ENCODE measurements at places on chromosomes 16 and 17. TPM values are rescaled to one million over a fixed set of nuclear protein-coding genes. Genes with fewer than 3 reads are reported as not detected.

GRCh38 chr17:66677201-66677981 lies 157.5 kb upstream of the CACNG5 start:
- H3K27me3 ChIP-seq, result no peaks in the 10 kb centered on the region
- no peak for DNase-seq
- no peak overlapping the region for H3K4me3 ChIP-seq
- peak overlapping the region; percentile 94 for H3K27ac ChIP-seq
- H3K4me1 ChIP-seq, result peaks cover 9% of the 10 kb centered on the region
- no peaks in the 10 kb centered on the region for H3K36me3 ChIP-seq

DNA sequence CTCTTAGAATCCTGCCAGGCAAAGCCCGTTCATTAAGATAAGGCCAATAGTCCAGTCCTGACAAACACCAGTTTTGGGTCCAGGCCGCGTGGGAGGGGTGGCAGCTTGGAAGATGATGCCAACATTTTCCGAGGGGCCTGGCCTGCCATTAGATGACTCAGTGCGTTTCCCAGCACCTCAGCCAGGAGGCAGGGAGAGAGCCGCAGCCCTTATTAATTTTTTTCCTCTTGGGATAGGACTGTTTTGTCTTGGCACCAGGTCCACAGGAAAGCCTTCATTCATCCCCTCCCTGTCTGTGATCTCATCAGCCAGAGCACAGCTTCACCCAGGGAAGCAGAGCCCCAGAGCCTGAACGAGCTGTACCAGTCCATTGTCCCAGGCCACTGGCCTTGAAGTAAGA lies 4.7 kb upstream of the NDEL1 start:
- no peaks in the 10 kb centered on the region for H3K4me1 ChIP-seq
- H3K4me3 ChIP-seq, result no peak overlapping the region
- no peak for DNase-seq
- H3K27ac ChIP-seq, result no peak overlapping the region
- no peaks in the 10 kb centered on the region for H3K36me3 ChIP-seq

DNA sequence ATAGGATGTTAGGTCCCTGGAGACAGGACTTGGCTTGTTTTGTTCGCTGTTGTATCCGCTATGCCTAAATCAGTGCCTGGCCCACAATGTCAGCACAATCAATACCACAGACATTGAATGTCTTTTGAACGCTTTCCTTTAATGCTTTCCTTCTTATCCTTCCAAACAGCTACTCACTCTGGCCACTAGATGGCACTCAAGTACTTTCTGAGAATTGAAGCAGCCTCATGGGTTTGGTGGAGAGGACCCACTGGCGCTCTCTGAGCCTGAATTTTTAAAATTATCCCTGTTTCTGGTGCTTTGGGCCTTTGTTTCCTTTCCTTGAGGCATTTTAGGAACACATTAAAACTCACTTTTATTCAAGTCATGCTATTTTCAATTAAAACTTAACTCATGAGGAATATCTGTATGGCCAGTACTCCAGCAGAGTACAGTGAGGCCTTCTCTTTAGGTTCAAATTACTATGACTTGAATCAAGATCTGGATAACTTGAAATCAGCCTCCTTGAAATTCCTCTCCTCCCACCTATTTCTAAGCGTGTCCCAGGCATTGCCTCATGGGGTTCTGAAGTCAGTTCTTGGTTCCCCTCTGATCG lies 3.2 kb upstream of the NLRP1 start:
- no peak overlapping the region for H3K4me3 ChIP-seq
- no peaks in the 10 kb centered on the region for H3K36me3 ChIP-seq
- H3K27ac ChIP-seq, result no peak overlapping the region
- H3K27me3 ChIP-seq, result peaks cover 2% of the 10 kb centered on the region
- H3K4me1 ChIP-seq, result no peaks in the 10 kb centered on the region

DNA sequence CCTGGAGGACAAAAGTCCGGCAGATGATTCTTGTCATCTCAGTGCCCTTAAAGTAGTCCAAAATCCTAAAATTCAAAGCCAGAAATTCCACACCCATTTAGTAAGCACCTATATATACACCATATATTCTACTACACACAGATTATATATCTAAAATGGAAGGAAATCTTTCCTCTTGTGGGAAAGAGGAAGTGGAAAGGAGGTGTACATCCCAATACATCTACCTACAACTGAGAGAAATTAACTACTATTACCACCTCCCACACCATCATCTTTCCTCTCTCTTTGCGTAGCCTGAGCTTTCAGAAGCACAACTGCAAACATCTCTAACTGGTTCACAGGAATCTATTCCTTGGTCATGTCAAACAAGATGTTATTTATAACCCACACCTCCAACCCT lies 5.4 kb upstream of the ITGA2B start:
- H3K27me3 ChIP-seq, result no peaks in the 10 kb centered on the region
- no peak for DNase-seq
- H3K4me1 ChIP-seq, result no peaks in the 10 kb centered on the region
- no peak overlapping the region for H3K27ac ChIP-seq
- no peaks in the 10 kb centered on the region for H3K36me3 ChIP-seq
- no peak overlapping the region for H3K4me3 ChIP-seq

- H3K4me1 ChIP-seq, result no peaks in the 10 kb centered on the region
- no peak overlapping the region for H3K4me3 ChIP-seq
- no peaks in the 10 kb centered on the region for H3K36me3 ChIP-seq
- no peak overlapping the region for H3K27ac ChIP-seq
- DNase-seq, result no peak
Observed at GRCh38 chr17:34318474-34318873, 761 bp upstream of the CCL8 start.

GRCh38 chr16:9351440-9351839 lies 260.0 kb downstream of the HAPSTR1 start:
- no peak overlapping the region for H3K27ac ChIP-seq
- H3K27me3 ChIP-seq, result no peaks in the 10 kb centered on the region
- H3K4me1 ChIP-seq, result no peaks in the 10 kb centered on the region
- no peak for DNase-seq

DNA sequence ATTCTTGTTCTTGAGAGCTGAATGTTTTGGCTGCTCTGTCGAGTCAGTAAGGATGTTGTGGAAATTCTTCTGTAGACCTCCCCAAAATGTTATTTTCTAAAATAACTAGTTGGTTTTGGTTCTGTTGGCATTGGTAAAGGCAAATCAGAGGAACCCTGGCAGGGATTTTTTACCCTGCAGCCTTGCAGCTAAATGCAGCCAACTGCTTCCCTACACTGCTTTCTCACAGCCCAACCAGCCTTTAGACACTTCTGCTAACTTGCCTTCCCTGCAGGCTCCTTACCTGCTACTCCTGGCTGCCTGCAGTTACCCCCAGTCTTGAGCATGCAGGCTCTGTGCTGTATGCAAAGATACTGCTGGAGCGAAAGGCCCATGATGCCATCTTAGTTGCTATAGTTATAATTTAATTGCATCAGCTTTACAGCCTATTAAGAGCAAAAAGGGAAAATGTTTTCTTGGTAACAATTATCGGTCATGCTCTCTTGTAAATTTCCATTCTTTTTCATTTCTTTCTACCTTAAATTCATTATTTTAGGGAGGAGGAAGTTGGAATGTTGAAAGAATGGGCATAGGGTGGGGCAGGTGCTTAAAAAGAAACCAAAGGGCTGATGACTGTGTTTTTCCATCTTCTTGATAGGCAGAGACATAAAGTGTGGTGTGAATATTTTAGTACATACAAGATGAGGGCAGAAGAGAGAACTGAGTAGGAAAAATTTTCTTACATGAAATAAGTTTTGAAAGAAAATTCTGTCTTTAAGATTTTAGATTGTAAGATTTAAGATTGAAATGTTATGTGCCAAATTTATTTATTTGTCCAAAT lies 20.0 kb downstream of the NUP93 start:
- no peak overlapping the region for H3K4me3 ChIP-seq
- H3K27ac ChIP-seq, result peak overlapping the region; percentile 79
- no peak for DNase-seq
- H3K36me3 ChIP-seq, result no peaks in the 10 kb centered on the region
- no peaks in the 10 kb centered on the region for H3K27me3 ChIP-seq
- peaks cover 9% of the 10 kb centered on the region for H3K4me1 ChIP-seq

DNA sequence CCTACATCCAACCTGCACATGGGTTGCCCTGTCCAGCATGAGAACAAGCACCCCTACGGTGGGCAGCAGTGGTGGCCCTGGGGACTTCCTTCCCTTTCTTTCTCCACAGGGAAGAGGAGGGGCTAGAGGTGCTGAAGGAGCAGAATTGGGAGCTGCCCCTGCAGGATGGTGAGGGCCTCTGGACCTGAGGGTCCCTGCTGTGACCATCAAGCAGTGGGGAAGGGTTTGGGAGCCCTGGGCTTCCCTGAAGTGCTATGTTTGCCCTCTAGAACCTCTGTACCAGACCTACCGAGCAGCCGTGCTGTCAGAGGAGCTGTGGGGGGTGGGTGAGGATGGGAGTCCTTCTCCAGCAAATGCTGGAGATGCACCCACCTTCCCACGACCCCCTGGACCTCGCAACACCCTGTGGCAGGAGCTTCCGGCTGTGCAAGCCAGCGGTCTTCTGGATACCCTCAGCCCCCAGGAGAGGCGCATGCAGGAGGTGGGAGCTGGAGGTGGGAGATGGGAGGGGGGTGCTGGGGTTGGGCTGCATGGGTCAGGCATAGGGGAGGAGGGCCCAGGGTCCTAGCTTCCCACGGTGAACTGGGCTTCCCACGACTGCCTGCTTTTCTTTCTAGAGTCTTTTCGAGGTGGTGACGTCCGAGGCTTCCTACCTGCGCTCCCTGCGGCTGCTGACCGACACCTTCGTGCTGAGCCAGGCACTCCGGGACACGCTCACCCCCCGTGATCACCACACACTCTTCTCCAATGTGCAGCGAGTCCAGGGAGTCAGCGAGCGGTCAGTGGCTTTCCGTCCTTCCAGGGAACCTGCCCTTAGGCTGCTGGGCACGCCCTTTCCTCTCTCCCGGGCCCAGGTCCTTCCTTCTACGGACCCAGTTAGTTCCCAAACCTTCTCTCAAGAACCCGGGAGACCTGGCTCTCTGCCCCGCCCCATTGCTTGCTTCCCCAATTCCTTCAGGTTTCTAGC lies 5.0 kb downstream of the ARHGEF15 start:
- peaks cover 2% of the 10 kb centered on the region for H3K27me3 ChIP-seq
- no peak for DNase-seq
- H3K36me3 ChIP-seq, result no peaks in the 10 kb centered on the region
- no peak overlapping the region for H3K4me3 ChIP-seq

DNA sequence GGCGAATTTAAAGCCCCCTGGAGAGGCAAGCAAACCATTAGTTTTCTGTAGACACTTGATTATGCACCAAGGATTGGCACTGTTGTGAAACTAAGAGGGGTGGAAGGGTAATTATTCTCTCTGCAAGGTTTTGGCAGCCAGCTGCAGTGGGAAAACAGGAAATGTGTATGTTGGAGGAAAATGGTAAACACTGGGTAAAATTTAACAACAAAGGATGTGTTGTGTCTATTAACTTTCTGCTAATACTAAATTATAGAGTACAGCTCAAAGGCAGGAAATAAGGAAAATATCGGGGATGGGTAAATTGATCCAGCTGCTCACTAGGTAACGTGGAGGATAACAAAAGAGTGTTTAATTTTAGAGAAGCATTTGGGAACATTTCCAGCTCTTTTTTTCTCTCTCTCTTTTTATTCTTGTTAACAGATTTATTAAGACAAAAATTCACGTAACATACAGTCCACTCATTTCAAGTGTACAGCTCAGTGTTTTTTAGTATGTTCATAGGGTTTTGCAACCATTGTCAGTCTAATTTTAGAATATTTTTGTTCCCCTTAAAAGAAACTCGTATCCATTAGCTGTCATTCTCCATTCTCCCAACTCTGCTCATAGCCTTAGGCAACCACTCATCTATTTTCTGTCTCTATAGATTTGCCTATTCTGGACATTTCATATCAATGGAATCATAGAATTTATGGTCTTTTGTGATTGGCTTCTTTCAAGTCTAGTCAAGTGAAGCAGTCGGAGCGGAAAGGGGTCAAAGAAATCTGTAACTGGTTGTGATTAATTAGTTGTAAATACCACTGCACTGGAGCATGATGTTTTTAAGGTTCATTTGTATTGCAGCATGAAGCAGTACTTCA lies 41.8 kb downstream of the TANGO6 start:
- H3K4me3 ChIP-seq, result no peak overlapping the region
- no peak for DNase-seq
- no peak overlapping the region for H3K27ac ChIP-seq
- H3K27me3 ChIP-seq, result no peaks in the 10 kb centered on the region
- H3K36me3 ChIP-seq, result no peaks in the 10 kb centered on the region

GRCh38 chr16:27168790-27169189 lies 34.5 kb upstream of the KDM8 start:
- DNase-seq, result no peak
- no peaks in the 10 kb centered on the region for H3K36me3 ChIP-seq
- no peak overlapping the region for H3K4me3 ChIP-seq
- no peak overlapping the region for H3K27ac ChIP-seq

- H3K4me3 ChIP-seq, result no peak overlapping the region
- H3K27ac ChIP-seq, result no peak overlapping the region
- no peaks in the 10 kb centered on the region for H3K36me3 ChIP-seq
- peaks cover 10% of the 10 kb centered on the region for H3K4me1 ChIP-seq
- H3K27me3 ChIP-seq, result no peaks in the 10 kb centered on the region
Observed at GRCh38 chr17:75681289-75681688, 14.2 kb downstream of the SAP30BP start.

DNA sequence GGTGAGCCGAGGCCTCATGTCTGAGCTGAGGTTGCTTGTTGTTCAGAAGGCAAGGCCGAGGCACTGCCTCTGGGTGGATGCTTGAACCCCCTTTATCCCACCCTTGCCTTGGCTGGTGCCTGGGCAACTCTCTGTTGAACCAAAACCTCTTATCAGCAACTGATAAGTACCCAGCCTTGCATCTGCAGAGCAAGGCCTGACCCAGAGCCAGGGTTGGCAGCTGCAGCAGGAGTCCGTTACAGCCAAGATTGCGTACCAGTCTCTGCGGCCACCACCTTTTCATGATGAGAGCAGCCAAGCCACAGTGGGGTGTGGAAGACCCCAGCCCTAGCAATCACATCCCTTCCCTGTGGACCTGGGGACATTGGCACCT lies 118.3 kb downstream of the RAB11FIP4 start:
- H3K4me3 ChIP-seq, result no peak overlapping the region
- no peak for DNase-seq
- no peak overlapping the region for H3K27ac ChIP-seq
- H3K27me3 ChIP-seq, result no peaks in the 10 kb centered on the region
- no peaks in the 10 kb centered on the region for H3K36me3 ChIP-seq
- no peaks in the 10 kb centered on the region for H3K4me1 ChIP-seq

- H3K4me1 ChIP-seq, result no peaks in the 10 kb centered on the region
- DNase-seq, result no peak
- no peaks in the 10 kb centered on the region for H3K36me3 ChIP-seq
- H3K4me3 ChIP-seq, result no peak overlapping the region
- H3K27me3 ChIP-seq, result no peaks in the 10 kb centered on the region
Observed at GRCh38 chr17:72034000-72034399, 86.8 kb upstream of the SOX9 start.

DNA sequence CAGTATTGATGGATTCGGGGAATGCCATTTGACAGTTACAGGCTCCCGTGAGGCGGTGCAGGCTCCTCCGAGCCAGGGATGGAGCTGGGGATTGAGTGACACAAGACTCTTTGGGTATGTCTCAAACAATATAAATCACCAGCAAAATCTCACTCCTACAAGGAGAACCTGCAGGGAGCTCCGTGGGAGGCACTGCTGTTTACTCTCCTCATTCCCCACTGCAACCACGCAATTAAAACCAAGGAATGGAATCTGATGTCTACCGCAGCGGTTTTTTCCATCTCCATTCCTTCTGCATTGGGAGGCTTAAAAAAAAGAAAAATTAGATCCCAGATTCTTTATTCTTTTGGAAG lies 157.9 kb downstream of the WWOX start:
- DNase-seq, result no peak
- no peak overlapping the region for H3K27ac ChIP-seq
- no peaks in the 10 kb centered on the region for H3K27me3 ChIP-seq
- H3K36me3 ChIP-seq, result no peaks in the 10 kb centered on the region
- no peak overlapping the region for H3K4me3 ChIP-seq

CLDN7 gene
- total RNA-seq, result 45.8 TPM

KCNJ12 gene
- 3.8 TPM for total RNA-seq

TP53TG3C gene
- 2.3 TPM for total RNA-seq

GJC1 gene
- 18.3 TPM for total RNA-seq

RRAD gene
- 17.0 TPM for total RNA-seq

CDH1 gene
- total RNA-seq, result 300 TPM

C1QTNF8 gene
- total RNA-seq, result 0.34 TPM

SOX9 gene
- total RNA-seq, result 204 TPM
